ENCODE measurements at places on chromosomes 6 and 20. TPM values are rescaled to one million over a fixed set of nuclear protein-coding genes. Genes with fewer than 3 reads are reported as not detected.

DNA sequence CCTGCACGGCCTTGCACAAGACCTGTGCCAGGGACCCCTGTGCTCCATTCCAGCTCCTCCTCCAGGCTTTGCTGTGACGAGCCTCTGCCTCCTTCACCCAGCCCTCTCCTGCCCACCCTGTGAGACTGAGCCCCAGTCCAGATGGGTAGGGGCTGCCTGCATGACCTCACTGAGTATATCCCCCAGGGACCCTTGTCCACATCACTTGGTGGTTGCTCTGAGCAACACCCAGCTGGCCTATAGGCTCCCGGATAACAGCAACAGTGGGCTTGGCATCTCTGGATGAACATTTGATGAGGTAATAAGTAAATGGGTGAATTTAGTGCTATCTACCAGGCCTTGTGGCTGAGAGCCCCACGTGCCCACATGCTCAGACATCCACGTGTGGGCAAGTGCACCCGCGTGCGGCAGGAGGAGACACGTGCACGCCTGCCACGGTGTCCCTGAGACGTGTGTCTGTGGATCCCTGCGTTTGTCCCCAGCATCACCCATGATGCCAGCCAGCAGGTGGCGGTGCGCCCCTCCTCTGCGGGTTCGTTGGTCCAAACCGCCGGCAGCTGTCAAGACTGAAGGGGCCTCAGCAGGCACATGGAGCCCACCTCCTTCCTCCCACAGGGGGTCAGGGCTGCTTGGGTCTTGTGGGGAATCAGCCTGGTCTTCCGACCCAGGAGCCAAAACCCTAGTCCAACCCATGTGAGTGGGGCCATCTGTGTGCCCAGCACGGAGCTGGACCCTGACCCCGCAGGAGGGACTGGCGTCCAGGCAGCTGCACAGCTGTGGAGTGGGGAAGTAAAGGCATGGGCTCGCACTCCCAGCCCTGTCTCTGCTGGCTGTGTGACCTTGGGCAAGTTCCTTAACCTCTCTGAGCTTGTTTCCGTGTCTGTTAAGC is 45.9 kb downstream of the FGD2 start:
- peak overlapping the region; percentile 68 for H3K27ac ChIP-seq
- no peak for DNase-seq
- H3K36me3 ChIP-seq = no peaks in the 10 kb centered on the region
- H3K27me3 ChIP-seq = no peaks in the 10 kb centered on the region
- H3K4me1 ChIP-seq = peaks cover 5% of the 10 kb centered on the region

DNA sequence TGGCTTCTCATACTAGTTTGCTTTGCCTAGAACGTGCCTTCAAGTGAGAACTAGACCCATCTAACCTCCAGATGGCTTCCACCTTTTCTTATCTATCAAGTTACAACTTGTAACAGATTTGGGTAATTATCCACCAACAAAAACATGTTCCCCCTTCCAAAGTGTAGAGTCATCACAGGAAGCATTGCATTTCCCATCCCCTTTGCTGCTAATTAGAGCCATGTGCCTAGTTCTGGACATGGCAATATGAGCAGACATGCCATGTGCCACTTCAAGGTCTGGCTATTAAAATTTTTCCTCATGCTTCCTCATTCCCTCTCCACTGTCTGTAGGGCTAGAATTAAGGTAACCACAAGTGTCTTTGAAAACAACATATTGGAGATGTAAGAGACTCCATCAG is 814.4 kb downstream of the TENT5A start:
- H3K4me1 ChIP-seq = no peaks in the 10 kb centered on the region
- no peak overlapping the region for H3K27ac ChIP-seq
- H3K4me3 ChIP-seq = no peak overlapping the region
- no peaks in the 10 kb centered on the region for H3K27me3 ChIP-seq
- no peaks in the 10 kb centered on the region for H3K36me3 ChIP-seq

- H3K27ac ChIP-seq = no peak overlapping the region
- no peak overlapping the region for H3K4me3 ChIP-seq
- DNase-seq = no peak
- H3K36me3 ChIP-seq = peaks cover 23% of the 10 kb centered on the region
- no peaks in the 10 kb centered on the region for H3K27me3 ChIP-seq
Measured at GRCh38 chr6:31529329-31530150, 778 bp downstream of the MCCD1 start.

DNA sequence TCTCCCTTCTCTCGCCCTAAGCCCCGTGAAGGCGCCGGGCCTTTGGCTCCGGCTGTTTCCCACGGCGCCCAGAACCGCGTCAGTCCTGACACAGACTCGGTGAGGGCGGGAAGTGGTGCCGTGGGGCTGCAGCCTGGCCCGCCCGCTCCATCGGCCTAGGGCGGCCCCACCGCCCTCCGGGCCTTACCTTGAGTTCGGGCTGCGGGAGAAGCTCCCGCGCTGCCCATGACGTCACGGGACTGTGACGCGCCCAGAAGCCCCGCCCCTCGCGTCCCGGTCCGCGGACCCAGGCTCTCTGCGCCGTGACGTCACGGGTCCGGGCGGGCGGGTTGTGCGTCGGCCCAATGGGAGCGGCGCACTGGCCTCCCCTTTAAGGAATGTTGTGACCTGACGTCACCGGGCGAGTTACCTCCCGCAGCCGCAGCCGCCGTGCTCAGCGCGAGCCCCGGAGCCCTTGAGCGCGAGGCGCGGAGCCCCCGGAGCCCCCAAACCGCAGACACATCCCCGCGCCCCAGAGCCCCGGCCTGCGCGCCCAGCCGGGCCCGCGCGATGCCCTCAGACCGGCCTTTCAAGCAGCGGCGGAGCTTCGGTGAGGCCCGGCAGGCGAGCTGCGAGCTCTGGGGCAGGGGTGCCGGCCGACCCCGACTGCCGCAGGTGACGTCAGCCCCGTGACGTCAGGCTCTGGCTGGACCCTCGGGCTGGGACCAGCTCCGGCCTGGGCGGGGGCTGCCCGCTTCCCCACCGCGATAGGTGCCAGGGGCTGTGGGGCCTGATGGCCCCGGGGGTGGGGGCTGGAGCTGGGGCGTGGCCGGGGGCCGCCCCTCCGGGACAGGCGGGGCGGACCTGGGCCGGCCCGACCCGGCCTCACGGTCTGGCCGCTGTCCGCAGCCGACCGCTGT is at the start of gene MAP1LC3A:
TSS of gene MAP1LC3A (plus strand) at position 399 of the 899 bp plus-strand sequence. CDS start at position 550, 151 bp downstream.
- H3K27me3 ChIP-seq = no peaks in the 10 kb centered on the region
- peak within 1 kb of the TSS; percentile 80 for H3K27ac ChIP-seq
- H3K36me3 ChIP-seq = no peaks in the 10 kb centered on the region
- peak within 1 kb of the TSS; percentile 92 for H3K4me3 ChIP-seq
- DNase-seq = peak; percentile 63
- H3K4me1 ChIP-seq = peaks cover 3% of the 10 kb centered on the region

Gene PAX1
- not detected for total RNA-seq
